ENCODE measurements at places on chromosomes 3 and 15. TPM values are rescaled to one million over a fixed set of nuclear protein-coding genes. Genes with fewer than 3 reads are reported as not detected.

FAM3D gene
- not detected for total RNA-seq

PPARG gene
- 43.6 TPM for total RNA-seq

HRH1 gene
- 7.3 TPM for total RNA-seq

DPH3 gene
- 30.1 TPM for total RNA-seq

CMTM8 gene
- 9.8 TPM for total RNA-seq

SLC24A5 gene
- total RNA-seq: not detected

SEMA6D gene
- total RNA-seq: not detected

All from A549 treated with Hydrocortisone at 1 μM for 4 hours (cell line).